Activated T-helper 2 cell treated with anti-CD3 and anti-CD28 coated beads, Interferon-gamma antibody, Interleukin-2, Interleukin-4, amounts not matched to agents 10 μg/mL and 5 μg/mL and 100 μg/mL, durations not matched to agents 14 hours and 24 hours and 36 hours (primary cell): ENCODE measurements at places on chromosomes 1 and 21.

DNA sequence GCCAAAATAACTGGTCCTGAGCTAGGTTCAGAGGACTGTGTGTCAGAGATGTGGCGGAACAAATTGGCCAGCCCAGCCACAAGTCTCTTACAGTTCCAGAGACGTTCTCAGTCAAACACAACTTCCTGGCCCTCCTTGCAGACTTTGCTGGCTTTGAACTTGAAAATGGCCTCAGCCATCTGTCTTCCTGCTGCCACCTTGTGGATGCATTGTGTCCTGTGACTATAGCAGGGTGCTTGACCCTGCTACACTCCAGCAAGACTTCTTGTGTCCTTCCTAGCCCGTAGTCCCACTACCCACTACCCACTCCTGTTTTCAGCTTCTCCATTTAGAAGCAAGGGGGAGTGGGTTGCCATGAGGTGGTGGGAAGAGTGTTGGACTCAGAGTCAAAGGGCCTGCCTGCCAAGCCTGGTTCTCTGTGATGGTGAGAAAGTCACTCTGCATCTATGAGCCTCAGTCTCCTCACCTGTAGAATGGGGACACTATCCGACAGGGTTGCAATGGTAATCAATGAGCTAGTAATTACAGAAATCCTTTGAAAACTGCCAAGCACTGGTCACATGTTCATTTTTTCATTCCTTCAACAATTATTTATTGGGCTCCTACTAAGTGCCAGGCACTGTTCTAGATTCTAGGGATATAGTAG lies 109.9 kb downstream of the IGSF21 start:
- no peak for DNase-seq

GRCh38 chr1:23100074-23100748 lies 68.4 kb downstream of the LUZP1 start:
- peak; percentile 28 for DNase-seq

DNA sequence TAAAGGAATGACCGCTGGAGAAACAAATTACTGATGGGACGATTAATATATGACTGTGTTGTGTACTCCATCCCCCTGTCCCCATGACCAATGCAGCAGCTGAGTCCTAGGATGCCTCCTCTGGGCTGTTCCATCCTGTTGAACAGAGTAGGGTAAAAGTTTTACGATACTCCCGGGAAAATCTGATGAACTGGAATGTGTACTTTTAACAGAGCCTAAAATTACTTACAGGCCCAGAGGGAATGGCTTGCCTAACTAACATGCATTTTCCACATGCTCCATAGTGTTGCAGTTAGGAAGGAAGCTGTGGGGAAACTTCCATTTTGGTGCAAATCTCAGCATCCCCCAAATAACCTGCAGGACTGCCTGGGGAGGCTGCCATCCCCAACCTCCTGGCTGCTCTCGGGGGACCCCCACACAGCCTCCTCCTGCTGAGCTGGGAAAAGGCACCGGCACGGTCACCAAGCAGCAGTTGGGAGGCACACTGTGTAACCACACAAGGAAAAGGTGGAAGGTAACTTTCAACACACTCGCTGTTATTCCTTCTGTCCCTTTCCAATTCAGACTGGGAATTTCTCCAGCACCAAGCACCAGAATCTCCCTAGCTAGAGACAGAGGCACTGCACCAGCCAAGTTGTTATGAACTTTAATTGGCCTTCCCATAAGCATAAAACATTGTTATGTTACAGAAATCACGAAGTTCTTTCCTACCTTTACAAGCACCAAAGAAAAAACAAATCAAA lies 97.2 kb downstream of the BCAR3 start:
- DNase-seq = no peak

- DNase-seq = no peak
These were observed 186.7 kb downstream of the TM2D1 start for GRCh38 chr1:61538228-61538627.

DNA sequence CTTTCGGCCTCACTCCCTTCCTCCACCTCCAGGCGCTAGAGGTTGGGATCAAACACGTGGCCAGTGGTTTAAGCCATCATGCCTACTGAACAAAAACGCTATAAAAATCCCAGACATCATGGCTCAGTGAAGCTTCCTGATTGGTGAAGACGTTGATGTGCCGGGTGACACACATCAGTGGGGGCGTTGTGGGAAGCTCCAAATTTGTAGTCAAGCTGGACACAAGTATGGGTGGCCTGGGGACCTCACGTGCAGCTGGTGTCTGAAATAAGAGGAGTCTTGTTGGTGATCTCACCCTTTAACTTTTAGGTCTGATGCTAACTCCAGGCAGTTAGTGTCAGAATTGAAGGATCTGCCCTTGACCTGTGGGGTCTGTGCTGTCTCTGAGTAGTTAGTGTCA lies 6.7 kb downstream of the CFAP298 start:
- no peak for DNase-seq

DNA sequence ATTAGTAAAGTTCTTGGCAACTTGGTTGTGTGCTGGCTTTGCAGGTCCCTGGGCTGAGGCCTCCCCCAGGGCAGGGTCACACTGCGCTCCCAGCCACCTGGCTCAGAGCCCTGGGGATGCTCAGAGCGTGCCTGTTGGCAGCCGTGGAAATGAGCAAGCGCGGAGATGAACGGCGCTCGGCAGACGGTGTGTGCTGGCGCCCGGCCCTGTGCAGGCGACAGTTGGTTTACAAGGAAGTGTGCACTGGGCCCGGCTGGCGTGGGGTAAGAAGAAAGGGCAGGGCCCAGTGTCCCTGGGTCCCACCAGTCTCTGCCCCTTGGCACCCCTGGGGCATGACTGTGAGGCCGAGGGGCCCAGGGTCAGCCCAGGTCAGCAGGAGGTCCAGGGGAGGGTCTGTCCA lies 25.7 kb upstream of the PEX10 start:
- DNase-seq = no peak

DNA sequence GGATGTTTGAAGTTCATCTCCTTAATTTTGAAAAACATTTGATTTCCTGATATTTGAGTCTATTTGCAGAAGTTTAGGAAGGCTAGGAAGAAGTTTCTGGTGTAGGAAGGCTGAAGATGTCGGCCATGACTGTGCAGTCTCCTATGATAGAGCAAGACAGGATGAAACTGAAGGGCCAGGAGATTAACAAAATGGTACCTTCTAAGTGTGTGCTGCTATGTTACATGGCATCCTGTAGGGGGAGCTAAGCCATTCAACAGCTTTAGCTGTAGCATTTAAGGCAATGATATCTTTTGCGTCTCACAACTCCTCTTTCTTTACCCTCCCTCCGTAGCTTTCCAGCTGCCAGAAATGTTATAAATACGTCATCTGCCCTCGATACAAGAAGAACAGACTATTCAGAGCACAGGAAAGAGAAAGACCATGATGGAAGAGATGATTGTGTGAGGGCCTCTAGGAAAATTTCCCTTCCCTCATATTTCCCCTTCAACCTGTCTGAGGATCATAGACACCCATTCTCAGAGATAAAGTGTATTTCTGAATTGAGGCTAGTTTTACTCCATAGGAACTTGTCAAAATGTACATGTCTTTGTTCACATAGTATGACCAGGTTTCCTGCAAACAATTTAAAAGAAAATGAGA lies 61.1 kb downstream of the XCL1 start:
- DNase-seq = no peak

DNA sequence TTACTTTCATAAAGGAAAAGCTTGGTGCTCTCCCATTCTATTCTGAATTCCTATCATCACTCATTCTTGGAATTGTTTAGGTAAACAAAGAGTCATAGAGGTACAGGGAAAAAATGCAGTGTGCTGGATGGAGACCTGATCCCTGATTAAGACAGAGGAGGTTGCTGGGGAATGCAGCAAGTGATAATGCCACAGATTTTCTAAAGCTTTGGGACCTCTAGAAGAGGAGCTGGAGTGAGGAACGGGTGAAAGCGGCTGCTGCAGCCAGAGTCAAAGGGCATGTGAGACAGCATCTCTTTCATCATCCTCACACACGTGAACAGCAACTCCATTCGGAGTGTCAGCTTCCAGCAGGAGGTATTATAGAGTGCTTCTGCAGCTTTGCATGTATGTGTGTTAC lies 54.9 kb upstream of the DIPK1A start:
- no peak for DNase-seq

- DNase-seq = no peak
These were observed 50.5 kb downstream of the ZFYVE9 start for GRCh38 chr1:52192436-52192835.

DNA sequence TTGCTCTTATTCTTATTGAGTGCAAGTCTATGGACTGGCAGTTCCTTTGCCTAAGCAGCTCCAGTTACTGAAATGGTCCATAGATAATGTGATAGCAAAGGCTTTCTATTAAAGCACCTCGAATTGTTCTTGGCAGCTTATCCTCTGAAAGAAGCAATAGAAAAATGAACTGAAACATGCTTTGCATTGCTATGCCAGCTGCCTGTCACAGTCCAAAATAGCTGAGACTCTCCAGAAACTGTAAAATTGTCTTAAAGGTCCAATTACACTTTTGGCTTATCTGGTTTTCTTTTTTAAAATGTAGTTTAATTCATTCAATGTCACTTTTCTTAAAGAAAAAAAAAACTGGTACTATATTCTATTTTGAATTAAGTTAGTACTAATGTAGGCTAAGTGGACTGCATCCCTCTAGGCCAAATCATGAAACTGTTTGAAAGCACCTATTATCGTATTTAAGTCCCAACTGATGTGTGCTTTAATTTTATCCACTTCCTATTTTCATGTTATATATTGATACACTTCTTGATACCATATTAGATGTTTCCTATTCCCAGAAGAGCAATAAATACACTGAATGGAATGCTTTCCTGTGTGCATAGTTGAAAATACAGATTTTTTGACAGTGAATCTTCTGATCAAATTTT lies 208.0 kb upstream of the DEPDC1 start:
- DNase-seq = no peak

- DNase-seq = no peak
These were observed 10.1 kb upstream of the ERICH3 start for GRCh38 chr1:74683656-74684055.
